ENCODE measurements at places on chromosomes 7 and 10.

DNA sequence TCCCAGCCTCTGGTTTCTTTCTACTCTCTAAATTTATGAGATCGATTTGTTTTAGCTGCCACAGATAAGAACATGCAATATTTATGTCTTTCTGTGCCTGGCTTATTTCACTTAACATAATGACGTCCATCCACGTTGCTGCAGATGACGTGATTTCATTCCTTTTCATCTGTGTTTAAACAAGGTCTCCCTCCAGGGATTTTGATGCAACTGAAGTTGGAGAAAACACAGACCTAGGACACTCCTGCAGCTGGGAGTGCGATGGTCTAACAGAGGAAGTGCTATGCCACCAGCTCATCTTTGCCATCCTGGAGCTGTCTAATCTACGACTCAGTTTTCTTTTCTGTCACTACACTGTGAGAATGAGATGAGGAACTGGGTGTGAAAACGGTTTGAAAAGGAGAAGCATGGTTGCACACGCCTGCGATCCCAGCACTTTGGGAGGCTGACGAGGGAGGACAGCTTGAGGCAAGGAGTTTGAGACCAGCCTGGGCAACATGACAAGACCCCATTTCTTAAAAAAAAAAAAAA, 1.5 kb upstream of the KCTD7 start:
- DNase-seq: no peak

DNA sequence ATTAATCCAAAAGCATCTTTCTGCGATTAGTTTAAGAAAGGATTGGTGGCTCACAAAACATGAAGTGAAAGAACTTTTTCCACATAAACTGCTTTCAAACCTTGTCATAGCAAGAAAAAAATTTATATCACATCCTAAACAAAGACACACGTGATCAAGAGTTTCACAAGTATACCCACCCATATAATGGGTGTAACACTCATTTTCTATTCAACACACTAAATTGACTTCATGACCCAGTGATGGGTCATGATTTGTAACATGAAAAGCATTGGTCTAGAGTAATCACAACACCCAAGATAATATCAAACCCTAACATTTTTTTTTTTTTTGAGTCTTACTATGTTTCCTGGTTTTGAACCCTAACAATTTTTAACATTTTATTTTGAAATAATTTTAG, 17.6 kb downstream of the PMPCB start:
- DNase-seq: no peak

GRCh38 chr10:120437541-120437940, 19.5 kb upstream of the PLPP4 start:
- DNase-seq: no peak

GRCh38 chr7:116696707-116697106, 24.7 kb downstream of the MET start:
- DNase-seq: no peak

DNA sequence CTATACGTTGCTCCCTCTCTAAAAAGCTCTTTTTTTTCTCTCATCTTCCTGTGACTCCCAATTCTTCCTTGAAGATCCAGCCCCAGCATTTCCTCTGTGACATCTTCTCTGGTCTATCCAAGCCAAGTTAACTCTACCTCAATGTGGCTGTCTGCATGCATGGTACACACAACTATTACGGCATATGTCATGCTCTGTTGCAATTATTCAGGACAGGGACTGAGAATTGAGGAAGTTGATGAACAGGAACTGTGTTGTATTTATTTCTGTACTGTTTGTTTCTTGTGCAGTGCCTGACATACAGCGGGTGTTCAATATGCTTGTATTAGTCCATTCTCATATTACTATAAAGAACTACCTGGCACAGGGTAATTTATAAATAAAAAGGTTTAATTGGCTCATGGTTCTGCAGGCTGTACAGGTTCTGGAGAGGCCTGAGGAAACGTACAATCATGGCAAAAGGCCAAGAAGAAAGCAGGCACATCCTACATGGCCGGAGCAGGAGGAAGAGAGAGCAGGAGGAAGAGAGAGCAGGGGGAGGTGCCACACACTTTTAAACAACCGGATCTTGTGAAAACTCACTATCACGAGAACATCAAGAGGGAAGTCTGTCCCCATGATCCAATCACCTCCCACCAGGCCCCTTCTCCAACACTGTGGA, 6.3 kb downstream of the TRPV5 start:
- DNase-seq: no peak

GRCh38 chr10:123573236-123574108, 92.7 kb upstream of the GPR26 start:
- no peak for DNase-seq

GRCh38 chr7:90984692-90985091, 279.5 kb upstream of the FZD1 start:
- no peak for DNase-seq

DNA sequence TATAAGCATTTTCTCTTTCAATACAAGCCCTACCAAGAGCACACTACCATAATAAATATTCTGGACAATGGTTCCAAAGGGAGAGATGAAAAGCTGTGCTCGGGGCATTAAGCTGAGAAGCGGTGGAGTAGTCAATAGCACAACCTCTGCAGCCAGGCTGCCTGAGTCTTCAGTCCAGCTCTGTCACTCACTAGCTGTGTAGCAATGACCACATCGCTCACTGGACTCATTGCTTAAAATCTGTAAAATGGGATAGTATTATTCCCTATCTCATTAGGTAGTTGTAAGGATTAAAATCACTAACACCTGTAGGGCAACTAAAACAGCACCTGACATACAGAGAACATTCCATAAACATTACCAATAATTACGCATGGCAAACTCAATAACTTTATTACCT, 199.9 kb upstream of the KLF14 start:
- no peak for DNase-seq

DNA sequence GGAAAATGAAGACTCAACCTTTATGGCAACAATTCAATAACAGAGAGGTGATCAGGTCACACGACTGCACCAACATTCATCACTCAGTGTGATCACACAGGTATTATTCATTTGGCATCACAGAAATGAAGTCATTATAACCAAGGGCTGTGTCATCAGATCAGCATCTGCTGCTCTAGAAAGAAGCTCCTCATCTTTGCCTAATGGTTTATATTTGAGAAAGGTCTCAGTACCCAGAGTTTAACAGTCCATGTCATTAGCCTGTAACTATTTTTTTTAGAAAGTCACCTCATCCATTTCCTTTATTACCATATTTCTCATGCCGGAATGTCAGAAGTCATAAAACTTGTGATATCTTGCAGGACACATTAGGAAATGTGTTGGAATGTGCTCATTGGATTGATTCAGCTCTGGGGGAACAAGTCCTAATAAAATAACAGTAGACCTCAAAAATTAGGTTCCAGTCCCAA, 45.1 kb upstream of the PRKG1 start:
- no peak for DNase-seq

DNA sequence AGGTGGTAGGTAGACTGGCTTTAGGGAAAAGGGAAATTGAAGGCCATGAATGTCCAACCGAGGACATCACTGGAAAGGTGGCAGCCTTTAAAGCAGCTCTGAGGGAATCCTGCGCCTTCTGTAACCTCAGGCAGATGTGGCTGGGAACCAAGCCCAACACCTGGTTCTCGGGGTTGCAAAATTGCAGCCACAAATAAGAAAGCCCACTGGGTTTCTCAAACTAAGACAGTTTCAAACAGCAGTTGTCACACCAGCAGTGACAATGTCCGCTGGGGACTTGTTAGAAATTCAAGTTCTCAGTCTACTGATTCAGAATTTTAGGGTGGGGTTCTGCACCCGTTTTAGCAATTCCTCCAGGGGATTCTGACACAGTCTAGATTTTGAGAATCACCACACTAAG, 42.7 kb upstream of the STEAP1B start:
- no peak for DNase-seq

- DNase-seq: no peak
Measured at GRCh38 chr10:33710006-33710405, 375.5 kb upstream of the NRP1 start.

DNA sequence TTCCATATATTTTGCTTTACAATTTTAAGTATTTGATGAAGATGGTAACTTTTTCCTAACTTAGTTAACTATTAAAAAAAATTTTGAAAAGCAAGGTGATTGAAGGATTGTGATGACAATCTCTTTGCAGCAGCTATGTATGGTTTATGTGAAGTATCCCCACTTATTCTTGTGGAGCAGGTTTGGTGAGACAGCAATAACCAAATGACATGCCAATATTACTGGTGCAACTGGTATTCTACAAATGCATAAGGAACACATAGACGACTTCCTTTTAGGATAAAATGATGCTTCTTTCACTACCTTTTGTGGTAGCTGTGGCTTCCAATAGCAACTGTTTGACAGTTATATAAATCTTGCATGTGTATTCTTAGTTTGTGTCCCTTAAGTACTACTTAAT, 465.3 kb downstream of the PLXDC2 start:
- no peak for DNase-seq

DNA sequence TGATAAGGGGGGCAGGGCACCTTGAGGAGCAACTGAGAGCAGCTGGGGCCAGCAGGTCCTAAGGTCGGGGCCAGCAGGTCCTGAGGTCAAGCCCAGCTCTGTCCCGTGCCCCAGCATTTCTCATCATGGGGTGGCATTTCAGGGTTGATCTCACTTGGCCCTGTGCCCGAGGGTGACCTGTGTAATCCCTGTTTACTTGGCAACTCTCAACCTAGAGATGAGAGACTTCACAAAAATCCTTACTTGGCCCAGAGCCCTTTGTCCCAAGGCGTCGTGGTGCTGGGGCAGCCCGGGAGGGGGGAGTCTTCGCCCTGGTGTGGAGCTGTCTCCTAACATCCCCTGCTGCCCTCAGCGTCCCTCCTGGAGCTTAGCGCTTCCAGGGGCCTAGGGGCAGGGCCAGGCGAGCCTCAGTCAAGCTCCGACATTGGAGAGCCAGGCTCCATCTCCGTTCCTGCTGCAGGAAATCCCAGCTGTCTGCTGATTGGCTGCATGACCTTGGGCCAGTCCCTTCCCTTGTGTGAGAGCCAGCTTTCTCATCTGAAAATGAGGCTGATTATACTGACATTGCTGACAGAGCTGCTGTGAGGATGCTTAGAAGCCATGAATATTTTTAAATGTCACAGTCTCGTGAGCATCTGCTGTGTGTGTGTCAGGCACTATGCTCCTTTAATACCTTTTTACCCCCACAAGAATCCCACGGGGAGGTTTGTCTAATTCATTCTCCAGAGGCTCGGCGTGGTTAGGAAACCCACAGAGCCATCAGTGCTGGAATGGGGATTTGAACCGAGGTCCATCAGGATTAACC, 94.3 kb downstream of the ZMIZ1 start:
- no peak for DNase-seq

GRCh38 chr10:59807629-59808620, 54.7 kb upstream of the MRLN start:
- no peak for DNase-seq

DNA sequence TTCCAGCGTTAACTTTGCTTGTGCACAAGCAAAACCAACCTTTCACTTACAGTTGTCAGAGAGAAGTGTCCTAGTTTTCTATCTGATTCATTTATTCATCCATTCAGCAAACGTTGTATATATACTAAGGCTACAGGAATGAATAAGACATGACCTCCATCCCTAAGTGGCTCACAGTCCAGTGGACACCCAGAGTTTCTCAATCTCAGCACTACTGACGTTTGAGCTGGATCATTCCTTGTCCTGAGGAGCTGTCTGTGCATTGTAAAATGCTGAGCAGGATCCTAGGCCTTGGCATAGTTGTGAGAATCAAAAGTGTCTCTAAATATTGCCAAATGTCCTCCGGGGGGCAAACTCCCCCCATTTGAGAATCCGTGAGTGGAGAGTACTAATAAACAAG, 166.7 kb upstream of the PRKCQ start:
- no peak for DNase-seq

GRCh38 chr10:24866604-24867583, 85.5 kb downstream of the PRTFDC1 start:
- no peak for DNase-seq

DNA sequence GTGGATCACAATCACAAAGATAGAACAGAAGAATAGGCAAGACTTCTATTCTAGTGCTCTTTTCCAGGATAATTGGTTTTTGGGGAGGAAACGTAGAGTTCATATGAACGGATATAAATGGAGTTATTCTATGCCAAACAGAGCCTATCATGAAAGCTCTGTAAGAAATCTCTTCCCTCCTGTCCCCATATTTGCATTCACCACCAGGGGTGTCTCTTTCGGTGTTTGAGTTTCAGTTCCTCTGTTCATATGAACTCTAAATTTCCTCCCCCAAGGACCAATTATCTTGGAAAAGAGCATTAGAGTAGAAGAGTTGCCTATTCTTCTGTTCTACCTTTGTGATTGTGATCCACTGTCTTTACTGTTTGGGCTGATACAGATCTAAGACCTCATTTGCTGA, 48.3 kb upstream of the CDC14C start:
- no peak for DNase-seq

- no peak for DNase-seq
Measured at GRCh38 chr10:72134785-72135767, 46.7 kb upstream of the SPOCK2 start.

- no peak for DNase-seq
Measured at GRCh38 chr10:124913167-124913566, 28.8 kb upstream of the ZRANB1 start.

- peak; percentile 41 for DNase-seq
Measured at GRCh38 chr10:35336084-35336831, at the start of gene CCNY. Gene CCNY (plus strand): TSS chr10:35336509. CDS start chr10:35337054, 545 bp downstream.

DNA sequence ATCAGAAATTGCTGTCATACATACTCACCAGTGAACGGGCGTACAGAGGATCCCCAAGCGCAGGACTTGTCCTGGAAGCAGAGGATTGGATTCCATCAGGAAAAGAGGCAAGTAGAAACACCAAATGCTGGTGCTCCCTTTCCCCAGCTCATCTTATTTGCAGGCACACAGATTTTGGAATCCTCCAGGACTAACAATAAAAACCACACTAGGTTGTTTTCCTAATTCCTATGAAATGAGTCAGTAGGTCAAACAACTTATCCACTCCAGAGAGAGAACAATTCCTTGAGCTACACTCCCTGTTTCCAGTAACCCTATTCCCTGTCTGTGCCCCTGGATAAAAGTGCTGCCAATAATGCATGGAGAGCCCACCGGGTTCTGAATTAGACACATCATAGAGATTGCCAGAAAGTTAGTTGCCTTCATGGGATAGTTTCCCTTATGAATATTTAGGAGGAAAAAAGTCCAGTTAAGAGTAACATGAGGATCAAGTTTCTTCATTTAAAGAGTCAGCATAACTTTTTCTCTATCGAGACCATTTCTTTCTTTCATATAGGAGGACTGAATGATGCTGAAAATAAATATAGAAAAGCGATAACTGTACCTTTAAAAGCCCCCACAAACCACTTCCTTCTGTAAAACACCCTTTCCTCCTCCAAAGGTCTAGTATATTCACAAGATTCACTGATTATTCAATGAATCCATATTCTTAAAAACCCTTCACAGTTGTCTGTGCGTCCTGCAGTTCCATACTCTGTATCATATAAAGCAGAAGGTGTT, 178.3 kb upstream of the KLF14 start:
- DNase-seq: no peak

GRCh38 chr7:28802450-28802849, 155.7 kb downstream of the TRIL start:
- no peak for DNase-seq

GRCh38 chr7:2487586-2488271, 11.5 kb upstream of the GRIFIN start:
- DNase-seq: no peak

- no peak for DNase-seq
Measured at GRCh38 chr10:4766454-4766853, 59.6 kb upstream of the AKR1E2 start.
